ENCODE measurements at places on chromosomes 12 and 14. TPM values are rescaled to one million over a fixed set of nuclear protein-coding genes. Genes with fewer than 3 reads are reported as not detected.

DNA sequence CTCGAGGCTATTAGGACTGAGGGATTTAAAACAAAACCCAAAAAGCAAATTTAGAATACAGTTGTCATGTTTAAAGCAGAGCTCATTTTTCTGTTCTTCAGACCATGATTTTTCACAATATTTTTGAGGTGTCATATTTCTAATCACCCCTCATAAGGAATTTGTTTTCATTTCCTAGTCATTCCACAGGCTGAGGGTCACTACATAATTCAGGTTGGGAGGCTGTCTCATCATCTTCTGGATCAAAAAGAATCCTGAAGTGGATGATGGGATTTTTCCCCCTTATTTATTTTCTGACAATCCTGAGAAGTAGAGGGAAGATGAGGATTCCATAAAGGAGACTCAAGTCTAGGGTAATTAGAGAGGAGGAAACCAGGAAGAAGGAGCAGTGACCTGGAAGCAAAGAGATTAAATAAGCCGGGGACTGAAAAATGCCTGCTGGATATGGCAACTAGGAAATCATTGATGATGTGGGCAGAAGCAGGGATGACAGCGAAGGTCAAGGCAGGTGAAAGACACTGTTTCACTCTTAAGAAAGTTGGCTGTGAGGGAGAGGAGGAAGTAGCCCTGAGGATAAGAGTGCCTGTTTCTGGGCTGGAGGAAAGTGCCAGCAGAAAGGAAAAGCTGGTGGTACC is 9.0 kb upstream of the PCNX1 start:
- peaks cover 14% of the 10 kb centered on the region for H3K27me3 ChIP-seq
- no peaks in the 10 kb centered on the region for H3K36me3 ChIP-seq
- no peak overlapping the region for H3K27ac ChIP-seq
- H3K4me1 ChIP-seq = peaks cover 76% of the 10 kb centered on the region
- H3K4me3 ChIP-seq = no peak overlapping the region

GRCh38 chr14:102729825-102730224 is 47.4 kb upstream of the TRAF3 start:
- H3K36me3 ChIP-seq = peaks cover 12% of the 10 kb centered on the region
- H3K27ac ChIP-seq = no peak overlapping the region
- DNase-seq = no peak
- H3K4me3 ChIP-seq = no peak overlapping the region

Gene DIO2
- 1.1 TPM for total RNA-seq

- no peaks in the 10 kb centered on the region for H3K27me3 ChIP-seq
- peak; percentile 16 for DNase-seq
- H3K27ac ChIP-seq = no peak overlapping the region
- H3K36me3 ChIP-seq = peaks cover 6% of the 10 kb centered on the region
- H3K4me1 ChIP-seq = no peaks in the 10 kb centered on the region
These were observed 203.4 kb downstream of the KIF26A start for GRCh38 chr14:104341532-104342434.

Gene ZNF10
- total RNA-seq = 14.2 TPM

- no peak overlapping the region for H3K27ac ChIP-seq
- H3K27me3 ChIP-seq = peaks cover 18% of the 10 kb centered on the region
- H3K36me3 ChIP-seq = no peaks in the 10 kb centered on the region
- peaks cover 4% of the 10 kb centered on the region for H3K4me1 ChIP-seq
These were observed 85.5 kb upstream of the PTPRB start for GRCh38 chr12:70722584-70723343.

DNA sequence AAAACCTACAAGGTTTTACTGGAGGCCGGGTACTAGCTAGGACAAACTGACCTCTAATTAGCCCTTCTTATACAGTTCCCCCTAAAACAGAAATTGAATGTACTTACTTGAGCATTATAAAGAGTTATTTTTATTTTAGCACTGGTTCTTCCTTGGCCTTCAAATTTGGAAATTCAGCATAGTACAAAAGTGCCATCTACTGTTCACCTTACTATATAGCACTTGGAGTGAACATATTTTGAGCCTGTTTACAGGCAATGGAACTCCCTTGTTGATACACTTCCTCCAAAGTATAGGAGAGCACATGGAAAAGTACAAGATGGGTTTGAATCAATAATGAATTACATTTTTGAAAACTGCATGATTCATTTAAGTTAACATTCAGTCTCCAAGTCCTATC is 3.9 kb upstream of the POC1B start:
- H3K4me3 ChIP-seq = no peak overlapping the region
- H3K27me3 ChIP-seq = no peaks in the 10 kb centered on the region
- no peak for DNase-seq
- peak overlapping the region; percentile 89 for H3K27ac ChIP-seq

- H3K4me1 ChIP-seq = peaks cover 34% of the 10 kb centered on the region
- no peaks in the 10 kb centered on the region for H3K36me3 ChIP-seq
These were observed 10.4 kb upstream of the GPR132 start for GRCh38 chr14:105075379-105076295.

DNA sequence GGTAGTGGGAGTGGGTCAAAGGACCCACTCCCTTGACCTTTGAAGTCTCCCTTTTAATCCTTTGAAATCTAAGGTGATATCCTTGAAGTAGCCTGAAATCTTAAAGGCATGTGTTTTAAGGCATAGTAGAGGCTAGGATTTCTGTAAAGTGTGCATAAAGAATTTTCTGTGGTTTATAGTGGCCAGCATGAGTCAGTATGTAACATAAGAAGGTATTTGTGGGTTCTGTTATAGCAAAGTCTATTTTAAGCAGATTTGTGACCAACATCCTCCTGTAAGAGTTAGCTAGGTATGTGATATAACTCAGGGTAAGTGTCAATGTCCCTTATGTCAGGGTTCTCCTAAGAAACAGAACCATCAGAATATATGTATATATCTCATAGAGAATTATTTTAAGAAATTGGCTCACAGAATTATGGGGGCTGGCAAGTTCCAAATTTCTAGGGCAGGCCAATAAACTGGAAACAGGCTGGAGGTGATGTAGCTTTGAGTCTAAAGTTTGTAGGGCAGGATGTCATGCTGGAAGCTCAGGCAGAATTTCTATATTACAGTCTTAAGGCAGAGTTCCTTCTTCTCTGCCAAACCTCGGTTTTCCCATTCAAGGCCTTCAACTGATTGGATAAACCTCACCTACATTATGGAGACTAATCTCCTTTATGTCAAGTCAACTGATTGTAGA is 18.7 kb upstream of the EPYC start:
- H3K36me3 ChIP-seq = no peaks in the 10 kb centered on the region
- H3K27me3 ChIP-seq = no peaks in the 10 kb centered on the region
- H3K27ac ChIP-seq = no peak overlapping the region
- DNase-seq = no peak

GRCh38 chr14:95269493-95269892 is 50.2 kb downstream of the CLMN start:
- H3K4me3 ChIP-seq = no peak overlapping the region
- no peaks in the 10 kb centered on the region for H3K36me3 ChIP-seq
- H3K4me1 ChIP-seq = peaks cover 40% of the 10 kb centered on the region
- H3K27ac ChIP-seq = no peak overlapping the region

DNA sequence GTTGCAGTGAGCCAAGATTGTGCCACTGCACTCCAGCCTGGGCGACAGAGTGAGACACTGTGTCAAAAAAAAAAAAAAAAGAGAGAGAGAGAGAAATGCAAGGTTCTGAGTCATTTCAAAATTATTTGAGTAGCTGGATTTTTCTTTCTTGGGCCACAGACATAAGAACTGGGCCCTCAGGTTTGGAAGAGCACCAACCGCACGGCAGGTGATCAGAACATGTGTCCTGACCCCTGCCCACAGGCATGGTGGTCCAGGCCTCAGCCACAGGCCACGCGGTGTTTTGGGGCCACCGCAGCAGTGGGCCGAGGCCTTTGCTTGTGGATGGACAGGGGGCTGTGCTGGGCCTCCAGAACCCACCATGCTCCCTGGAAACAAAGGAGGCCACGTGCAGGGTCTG is 126.7 kb downstream of the CALM1 start:
- peaks cover 2% of the 10 kb centered on the region for H3K27me3 ChIP-seq
- DNase-seq = no peak
- no peak overlapping the region for H3K4me3 ChIP-seq
- no peak overlapping the region for H3K27ac ChIP-seq
- H3K4me1 ChIP-seq = no peaks in the 10 kb centered on the region

DNA sequence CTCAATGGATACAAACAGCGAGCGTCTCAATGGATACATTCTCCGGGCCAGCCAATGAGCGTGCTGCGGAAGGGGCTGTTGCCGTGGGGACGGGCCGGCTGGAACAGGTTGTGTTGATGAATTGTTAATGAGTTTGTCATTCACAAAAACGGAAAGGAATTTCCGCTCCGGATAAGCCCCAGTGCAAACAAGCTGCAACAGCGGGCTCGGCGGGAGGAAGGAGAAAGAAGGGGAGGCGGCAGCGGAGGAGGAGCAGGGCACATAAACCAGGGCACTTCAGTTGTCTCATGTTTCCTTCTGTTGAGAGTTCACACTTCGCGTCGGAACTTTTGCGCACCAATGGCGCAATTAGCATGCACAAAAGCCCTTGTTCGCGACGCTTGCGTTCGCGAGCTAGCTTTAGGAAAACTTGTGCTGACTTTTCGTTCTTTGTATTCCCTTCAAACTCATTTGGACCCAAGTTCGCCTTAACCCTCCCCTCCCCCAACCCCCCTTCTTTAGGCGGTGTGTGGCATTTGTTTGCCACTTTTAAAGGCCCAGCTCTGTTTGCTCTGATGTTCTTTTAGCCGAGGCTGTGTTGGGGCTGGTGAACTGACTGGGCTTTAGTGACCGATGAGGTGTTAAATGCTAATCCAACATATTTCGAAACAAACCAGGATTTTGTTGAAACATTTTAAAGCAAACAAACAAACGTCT is at the start of gene DUSP6:
Gene DUSP6 (minus strand): TSS at position 10 of the 696 bp plus-strand sequence. CDS start 462 bp downstream, outside the sequence.
- H3K27ac ChIP-seq = peak within 1 kb of the TSS; percentile 96
- H3K27me3 ChIP-seq = peaks cover 11% of the 10 kb centered on the region
- peak within 1 kb of the TSS; percentile 97 for H3K4me3 ChIP-seq
- DNase-seq = peak; percentile 91
- H3K4me1 ChIP-seq = peaks cover 48% of the 10 kb centered on the region

Gene OAS1
- 17.3 TPM for total RNA-seq

Gene MYH6
- 0.65 TPM for total RNA-seq

- H3K36me3 ChIP-seq = no peaks in the 10 kb centered on the region
- peaks cover 6% of the 10 kb centered on the region for H3K27me3 ChIP-seq
- no peak overlapping the region for H3K4me3 ChIP-seq
- DNase-seq = no peak
- H3K27ac ChIP-seq = no peak overlapping the region
These were observed 10.4 kb downstream of the LTBR start for GRCh38 chr12:6394398-6394797.

DNA sequence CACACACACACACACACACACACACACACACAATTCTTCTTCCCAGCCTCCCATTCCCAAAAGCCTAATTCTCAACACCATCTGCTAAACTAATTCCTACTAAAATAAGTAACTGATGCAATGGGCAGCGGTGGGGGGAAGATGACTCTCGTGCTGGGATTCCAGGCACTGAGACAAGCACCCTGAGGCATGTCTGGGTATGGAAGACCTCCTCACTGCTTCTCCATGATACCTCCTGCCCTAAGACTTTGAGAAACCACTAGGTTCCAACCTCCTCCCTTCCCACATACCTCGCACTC is 789 bp upstream of the VWF start:
- H3K27me3 ChIP-seq = no peaks in the 10 kb centered on the region
- DNase-seq = no peak
- H3K36me3 ChIP-seq = no peaks in the 10 kb centered on the region
- no peak overlapping the region for H3K27ac ChIP-seq
- H3K4me3 ChIP-seq = no peak overlapping the region

DNA sequence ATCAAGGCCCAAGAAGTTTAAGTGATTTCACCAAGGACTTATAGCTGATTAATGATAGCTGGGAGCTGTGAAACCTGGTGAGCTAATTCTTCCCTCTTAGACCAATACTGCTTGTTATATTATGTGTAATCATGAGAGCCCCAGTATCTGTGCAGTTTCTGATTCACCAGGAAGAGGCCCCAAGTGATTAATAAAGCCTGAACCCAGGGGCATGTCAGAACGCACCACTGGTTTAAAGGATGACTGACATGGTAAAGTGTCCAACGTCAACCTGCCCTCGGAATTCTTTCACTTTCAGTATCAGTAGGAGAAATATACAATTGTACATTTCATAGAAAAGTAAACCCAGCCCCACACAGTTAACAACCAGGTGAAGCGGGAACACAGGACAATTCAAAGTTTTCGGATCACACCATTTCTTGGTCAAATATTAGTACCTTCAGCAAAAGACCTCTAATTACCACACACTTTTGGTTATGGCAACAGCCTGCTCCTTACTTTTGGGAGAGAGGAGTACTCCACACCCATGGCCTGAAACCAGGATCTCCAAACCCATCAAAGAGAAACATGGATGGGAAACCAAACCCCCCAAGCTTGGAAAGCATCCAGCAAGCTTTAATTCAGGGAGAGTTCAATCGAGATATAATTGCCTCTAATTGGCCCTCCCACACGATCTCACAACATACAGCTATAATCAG is 28.5 kb downstream of the TMCC3 start:
- no peaks in the 10 kb centered on the region for H3K27me3 ChIP-seq
- peak; percentile 69 for DNase-seq
- peak overlapping the region; percentile 93 for H3K27ac ChIP-seq
- H3K4me1 ChIP-seq = peaks cover 18% of the 10 kb centered on the region
- peak overlapping the region; percentile 85 for H3K4me3 ChIP-seq

GRCh38 chr12:52876372-52876771 is 27.6 kb upstream of the KRT78 start:
- no peak for DNase-seq
- H3K27me3 ChIP-seq = peaks cover 31% of the 10 kb centered on the region
- no peak overlapping the region for H3K27ac ChIP-seq
- H3K36me3 ChIP-seq = no peaks in the 10 kb centered on the region

Gene DTX3
- 52.7 TPM for total RNA-seq

DNA sequence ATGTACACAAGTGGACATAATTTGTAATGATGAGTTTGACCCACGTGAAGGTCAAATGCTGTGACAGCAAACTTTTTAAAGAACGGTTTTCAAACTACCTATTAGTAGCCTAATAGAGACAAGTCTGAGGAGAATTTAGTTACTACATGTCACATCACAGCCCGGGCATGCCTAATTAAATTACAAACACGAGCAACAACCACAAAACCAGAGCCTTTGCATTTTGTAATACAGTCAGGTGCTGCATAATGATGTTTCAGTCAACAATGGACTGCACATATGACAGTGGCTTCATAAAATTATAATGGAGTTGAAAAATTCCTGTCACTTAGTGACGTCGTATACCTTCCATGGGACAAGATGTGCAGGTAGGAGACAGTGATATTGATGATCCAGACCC is 274.5 kb downstream of the DACT1 start:
- no peak for DNase-seq
- H3K4me3 ChIP-seq = no peak overlapping the region
- no peaks in the 10 kb centered on the region for H3K4me1 ChIP-seq
- H3K36me3 ChIP-seq = no peaks in the 10 kb centered on the region

Gene TBX3
- total RNA-seq = 0.07 TPM

Gene CLEC1B
- not detected for total RNA-seq

DNA sequence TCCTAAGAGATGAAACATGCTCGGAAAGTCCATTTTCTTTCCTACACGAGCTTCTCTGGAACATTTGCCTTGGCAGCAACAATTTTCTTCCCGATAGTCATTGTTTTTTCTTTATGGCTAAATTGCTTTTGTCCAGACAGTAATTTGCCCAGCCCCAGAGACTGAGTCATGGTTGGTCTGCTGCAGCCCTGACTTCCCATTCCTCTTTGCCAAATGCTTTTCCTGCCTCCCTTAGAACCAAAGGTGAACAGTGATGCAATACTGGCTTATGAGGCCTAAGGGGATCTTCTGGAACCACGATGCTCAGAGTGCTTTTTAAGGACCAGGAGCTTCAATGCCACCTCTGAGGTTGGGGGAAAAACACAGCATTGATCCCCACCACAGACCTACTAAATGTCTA is 1599.6 kb upstream of the TMEM132C start:
- no peaks in the 10 kb centered on the region for H3K36me3 ChIP-seq
- no peak overlapping the region for H3K4me3 ChIP-seq
- no peak overlapping the region for H3K27ac ChIP-seq
- no peak for DNase-seq
- H3K27me3 ChIP-seq = no peaks in the 10 kb centered on the region
- no peaks in the 10 kb centered on the region for H3K4me1 ChIP-seq

Measured in activated T-cell treated with anti-CD3 and anti-CD28 coated beads, Interleukin-2, amount 50 U/mL, for 72 hours (primary cell).